ENCODE measurements at places on chromosomes 5 and 9.

- no peak overlapping the region for H3K27ac ChIP-seq
- no peaks in the 10 kb centered on the region for H3K4me1 ChIP-seq
- H3K27me3 ChIP-seq: no peaks in the 10 kb centered on the region
These were observed 22.6 kb downstream of the CDH9 start for GRCh38 chr5:27015758-27016157.

DNA sequence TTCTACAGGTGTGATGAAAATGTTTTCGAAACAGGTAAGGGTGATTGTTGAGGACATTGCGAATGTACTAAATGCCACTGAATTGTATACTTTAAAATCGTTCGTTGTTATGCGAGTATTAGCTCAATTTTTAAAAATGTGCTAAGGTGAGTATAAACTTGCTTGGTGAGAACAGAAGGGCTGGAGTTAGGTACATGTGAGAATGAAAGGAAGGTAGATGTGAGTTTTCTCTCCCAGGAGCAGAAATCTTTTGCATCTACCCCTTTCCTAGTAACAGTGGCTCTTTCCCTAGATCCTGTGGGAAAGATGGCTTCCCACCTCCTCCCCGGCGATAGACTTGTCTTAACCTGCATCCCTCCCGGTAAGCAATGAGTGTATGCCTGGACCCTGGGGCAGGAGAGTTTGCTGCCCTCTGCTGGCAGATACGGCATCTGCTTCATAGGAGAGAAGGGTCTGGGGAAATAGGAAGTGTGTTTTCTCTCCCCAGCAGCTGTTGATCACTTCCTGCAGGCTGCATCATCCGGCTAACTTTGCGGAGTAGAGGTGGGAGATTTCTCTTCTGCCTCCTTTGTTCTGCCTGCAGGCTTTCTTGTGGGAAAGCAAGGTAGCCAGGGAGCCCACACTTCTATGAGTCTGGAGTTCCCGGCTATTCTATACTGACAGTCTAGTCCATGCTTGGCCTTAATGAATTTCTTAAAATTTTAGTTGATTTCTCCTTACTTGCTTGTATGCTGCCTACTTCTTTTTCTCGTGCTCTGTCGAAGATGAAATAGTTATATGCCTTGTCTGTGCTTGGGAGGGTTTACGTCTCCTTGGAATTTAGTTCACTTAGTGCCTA is 373.3 kb upstream of the SEMA6A start:
- no peaks in the 10 kb centered on the region for H3K27me3 ChIP-seq
- H3K36me3 ChIP-seq: no peaks in the 10 kb centered on the region
- DNase-seq: peak; percentile 40
- H3K4me3 ChIP-seq: no peak overlapping the region
- H3K4me1 ChIP-seq: no peaks in the 10 kb centered on the region

DNA sequence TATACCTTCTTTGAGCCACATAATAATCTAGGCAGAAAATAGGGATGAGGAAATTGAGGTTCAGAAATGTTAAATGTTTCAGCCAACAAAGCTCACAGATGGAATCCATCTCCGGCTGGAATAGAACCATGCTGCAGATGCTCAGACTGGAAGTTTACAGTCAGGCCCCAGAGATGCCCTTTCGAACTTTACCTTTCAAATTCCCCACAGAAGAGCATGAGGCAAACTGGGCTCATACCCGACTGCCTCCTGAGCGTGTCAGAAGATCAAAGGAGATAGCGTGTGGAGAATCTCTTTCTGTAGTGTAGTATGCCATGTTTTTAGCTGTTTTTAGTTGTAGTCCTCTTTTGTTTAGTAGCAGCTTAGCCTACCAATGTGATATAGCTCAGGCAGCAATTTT is 72.0 kb upstream of the DAP start:
- no peaks in the 10 kb centered on the region for H3K4me1 ChIP-seq
- no peak overlapping the region for H3K4me3 ChIP-seq
- no peaks in the 10 kb centered on the region for H3K36me3 ChIP-seq
- peaks cover 3% of the 10 kb centered on the region for H3K27me3 ChIP-seq
- H3K27ac ChIP-seq: no peak overlapping the region

GRCh38 chr9:22379272-22379671 is 67.4 kb upstream of the DMRTA1 start:
- H3K4me1 ChIP-seq: no peaks in the 10 kb centered on the region
- H3K36me3 ChIP-seq: no peaks in the 10 kb centered on the region
- H3K4me3 ChIP-seq: no peak overlapping the region
- H3K27ac ChIP-seq: no peak overlapping the region

GRCh38 chr5:72228960-72229359 is 91.1 kb downstream of the MRPS27 start:
- H3K4me1 ChIP-seq: peaks cover 21% of the 10 kb centered on the region
- H3K36me3 ChIP-seq: peaks cover 42% of the 10 kb centered on the region
- DNase-seq: no peak
- no peaks in the 10 kb centered on the region for H3K27me3 ChIP-seq
- no peak overlapping the region for H3K27ac ChIP-seq

- no peaks in the 10 kb centered on the region for H3K27me3 ChIP-seq
- no peaks in the 10 kb centered on the region for H3K4me1 ChIP-seq
- H3K27ac ChIP-seq: no peak overlapping the region
- H3K36me3 ChIP-seq: no peaks in the 10 kb centered on the region
- DNase-seq: no peak
These were observed 1326.8 kb downstream of the PTPRD start for GRCh38 chr9:9286001-9286400.

DNA sequence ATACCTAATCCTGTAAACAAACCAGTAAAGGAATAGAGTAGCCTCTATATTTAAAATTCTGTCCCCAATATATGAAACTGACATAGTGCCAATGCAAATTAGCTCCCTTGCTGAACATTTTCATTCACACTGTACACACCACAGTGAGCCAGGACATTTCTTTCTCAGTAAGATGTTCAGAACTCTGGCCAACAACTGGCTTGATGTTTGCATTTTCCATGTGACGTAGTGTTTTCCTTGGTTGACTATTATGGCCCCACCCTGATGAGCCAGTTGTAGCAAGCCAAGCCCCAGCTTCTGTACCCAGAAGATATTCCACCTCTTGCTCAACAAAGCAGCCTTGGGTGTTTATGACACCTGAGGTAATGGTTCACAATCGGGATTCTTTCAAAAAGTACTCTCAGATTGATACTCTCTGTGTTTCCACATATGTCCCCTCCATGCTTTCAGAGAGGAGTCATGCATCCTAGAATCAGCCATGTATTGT is 17.7 kb upstream of the ANXA1 start:
- H3K27me3 ChIP-seq: no peaks in the 10 kb centered on the region
- DNase-seq: no peak
- H3K36me3 ChIP-seq: no peaks in the 10 kb centered on the region
- H3K4me3 ChIP-seq: no peak overlapping the region
- peak overlapping the region; percentile 71 for H3K27ac ChIP-seq

DNA sequence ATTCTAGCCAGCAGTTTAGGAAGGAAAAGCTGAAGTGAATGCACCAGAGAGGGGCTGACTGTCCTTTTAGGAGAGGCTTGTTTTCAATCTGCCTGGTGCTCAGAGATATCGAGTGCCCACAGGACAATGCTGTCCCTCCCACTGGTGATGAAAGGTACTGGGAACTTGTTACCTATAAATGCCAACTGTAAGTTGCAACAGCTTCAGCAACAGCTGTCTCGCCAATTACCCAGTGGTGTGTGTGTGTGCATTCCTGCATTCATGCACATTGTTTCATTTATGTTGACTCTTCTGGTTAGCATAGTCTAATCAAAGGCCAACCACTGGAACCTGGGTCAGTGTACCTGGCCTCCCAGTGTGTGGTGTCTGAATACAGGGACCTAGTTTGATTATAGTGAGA is 161.1 kb downstream of the CSNK1G3 start:
- no peak overlapping the region for H3K27ac ChIP-seq
- peaks cover 4% of the 10 kb centered on the region for H3K27me3 ChIP-seq
- no peaks in the 10 kb centered on the region for H3K4me1 ChIP-seq
- no peak for DNase-seq
- H3K36me3 ChIP-seq: no peaks in the 10 kb centered on the region
- no peak overlapping the region for H3K4me3 ChIP-seq

- DNase-seq: no peak
- H3K4me1 ChIP-seq: peaks cover 77% of the 10 kb centered on the region
- H3K36me3 ChIP-seq: peaks cover 22% of the 10 kb centered on the region
- H3K27ac ChIP-seq: no peak overlapping the region
- no peak overlapping the region for H3K4me3 ChIP-seq
- no peaks in the 10 kb centered on the region for H3K27me3 ChIP-seq
These were observed 29.8 kb downstream of the PIK3R1 start for GRCh38 chr5:68245319-68245718.

GRCh38 chr5:68950930-68951329 is 142.9 kb upstream of the SLC30A5 start:
- no peaks in the 10 kb centered on the region for H3K27me3 ChIP-seq
- no peak overlapping the region for H3K4me3 ChIP-seq
- H3K36me3 ChIP-seq: no peaks in the 10 kb centered on the region
- H3K4me1 ChIP-seq: no peaks in the 10 kb centered on the region

- H3K27ac ChIP-seq: no peak overlapping the region
- H3K36me3 ChIP-seq: no peaks in the 10 kb centered on the region
- DNase-seq: no peak
These were observed 104.0 kb downstream of the PTTG1 start for GRCh38 chr5:160525471-160526261.

Measured in activated naive CD8-positive, alpha-beta T cell treated with anti-CD3 and anti-CD28 coated beads for 36 hours (primary cell).